IMR-90 (cell line): ENCODE measurements at places on chromosomes 2 and 18. TPM values are rescaled to one million over a fixed set of nuclear protein-coding genes. Genes with fewer than 3 reads are reported as not detected.

The SERPINB10 gene
- not detected in 2 replicates for total RNA-seq

The PTH2R gene
- total RNA-seq, result under 0.01 TPM in 1 of 2 replicates, not detected in the other

The NT5C1B gene
- total RNA-seq, result not detected in 2 replicates

The L3MBTL4 gene
- total RNA-seq, result under 0.01 TPM in 1 of 2 replicates, not detected in the other

The CCDC195 gene
- total RNA-seq, result not detected in 2 replicates

The ZBTB7C gene
- total RNA-seq, result not detected in 2 replicates

The AQP12B gene
- not detected in 2 replicates for total RNA-seq

The FAM237A gene
- not detected in 2 replicates for total RNA-seq

The POTEC gene
- not detected in 2 replicates for total RNA-seq

The UGT1A3 gene
- total RNA-seq, result not detected in 2 replicates
